ENCODE measurements at places on chromosomes 12 and 14. TPM values are rescaled to one million over a fixed set of nuclear protein-coding genes. Genes with fewer than 3 reads are reported as not detected.
A peak's percentile ranks its signal among the peaks of the same experiment; 100 is the strongest.

DNA sequence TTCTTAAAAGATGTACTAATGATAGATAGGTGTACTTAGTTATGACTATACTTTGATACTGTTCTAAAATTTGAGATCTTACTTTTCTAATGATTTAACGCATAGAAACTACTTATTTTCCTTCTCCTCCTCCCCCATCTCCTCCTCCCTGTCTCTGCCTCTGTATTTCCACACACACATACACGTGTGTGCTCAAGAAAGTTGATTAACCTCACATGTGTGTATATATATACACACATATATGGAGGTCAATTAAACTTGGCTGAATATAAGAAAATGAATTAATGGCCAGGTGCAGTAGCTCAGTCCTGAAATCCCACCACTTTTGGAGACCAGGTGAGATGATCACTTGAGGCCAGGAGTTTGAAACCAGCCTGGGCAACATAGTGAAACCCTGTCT, 362.7 kb upstream of the SYT1 start:
- no peak for DNase-seq

Gene NCOR2
- total RNA-seq: 133 TPM

- peak; percentile 90 for DNase-seq
Measured at GRCh38 chr12:52010152-52010622, 3.4 kb downstream of the TAMALIN start.

DNA sequence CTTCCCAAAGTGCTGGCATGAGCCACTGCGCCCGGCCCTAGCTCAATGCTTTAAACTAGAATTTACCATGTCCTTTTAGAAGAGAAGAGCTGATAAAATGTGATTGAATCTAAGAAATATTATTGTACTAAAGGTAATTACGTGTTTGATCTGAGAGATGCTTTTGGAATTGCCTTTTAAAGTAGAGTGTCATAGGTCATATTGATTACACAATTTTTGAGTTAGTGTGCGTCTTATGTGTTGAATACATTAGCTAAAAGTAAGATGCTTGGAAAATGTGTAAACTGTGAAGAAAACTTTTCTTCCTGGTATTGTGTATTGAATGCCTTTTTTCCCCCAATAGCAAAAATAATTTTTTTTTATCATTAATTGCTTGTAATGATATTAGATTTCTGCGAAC, 41.7 kb downstream of the MIA2 start:
- DNase-seq: no peak

- DNase-seq: no peak
Measured at GRCh38 chr12:118982984-118983761, 1.8 kb downstream of the SRRM4 start.

GRCh38 chr12:42819846-42820245, 230.3 kb upstream of the PRICKLE1 start:
- DNase-seq: no peak

Gene PRH1
- total RNA-seq: 2.5 TPM
